ENCODE measurements at places on chromosomes 3 and 15.

GRCh38 chr3:193945143-193945542 is 190.8 kb upstream of the HES1 start:
- DNase-seq: no peak

- DNase-seq: no peak
These were observed 15.3 kb downstream of the SPCS1 start for GRCh38 chr3:52721002-52721729.

DNA sequence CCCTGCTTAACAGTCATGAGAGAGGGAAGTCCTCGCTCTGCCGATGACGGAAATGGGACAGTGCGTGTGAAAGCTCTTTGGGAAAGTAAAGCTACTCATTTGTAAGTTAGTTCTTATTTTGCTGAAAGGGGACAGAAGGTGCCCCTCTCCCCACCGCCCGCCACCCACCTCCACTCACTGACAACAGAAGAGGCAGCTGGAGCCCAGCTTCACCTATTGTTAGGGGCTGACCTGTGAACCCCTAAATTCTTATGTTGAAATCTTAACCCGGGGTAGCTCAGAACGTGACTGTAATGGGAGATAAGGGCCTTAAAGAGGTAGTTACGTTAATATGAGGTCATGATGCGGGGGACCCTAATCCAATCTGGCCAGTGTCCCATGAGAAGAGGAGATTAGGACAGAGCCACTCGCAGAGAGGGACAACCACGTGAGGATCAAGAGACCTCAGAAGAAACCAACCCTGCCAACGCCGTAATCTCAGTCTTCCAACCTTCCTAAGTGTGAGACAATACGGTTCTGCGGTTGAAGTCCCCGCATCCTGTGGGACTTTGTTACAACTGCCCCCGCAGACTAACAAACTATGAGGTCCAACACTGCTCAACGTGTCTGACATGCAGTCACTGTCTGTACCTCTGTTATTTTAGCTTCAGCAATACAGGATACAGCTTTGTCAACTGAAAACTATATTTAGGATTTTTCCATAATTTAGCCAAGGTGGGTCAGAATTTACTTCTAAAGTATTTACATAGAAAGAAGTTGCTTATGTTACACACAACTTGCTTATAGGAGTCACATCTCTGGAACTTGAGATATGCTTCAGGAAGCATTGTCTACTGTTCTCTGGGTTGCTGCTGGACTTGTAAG is 51.7 kb downstream of the PCSK6 start:
- DNase-seq: no peak

DNA sequence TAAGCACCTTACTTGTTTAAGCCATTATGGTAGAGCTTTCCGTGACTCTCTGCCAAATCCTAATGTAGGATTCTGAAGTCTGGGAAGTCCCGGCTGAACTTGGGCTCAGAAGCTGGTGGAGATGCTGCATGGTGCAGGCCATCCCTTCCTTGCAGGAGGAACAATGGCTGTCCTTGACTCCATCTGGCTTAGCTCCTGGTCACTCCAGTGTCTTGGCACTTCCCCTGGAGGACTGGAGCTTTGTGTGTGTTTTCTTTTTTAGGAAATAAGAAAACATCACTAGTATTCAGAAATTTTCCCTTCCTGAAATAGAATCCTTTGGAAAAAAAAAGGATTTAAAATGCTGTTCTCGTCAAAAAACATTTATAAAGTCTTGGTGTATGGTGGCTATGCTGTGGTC is 209.3 kb upstream of the ROPN1 start:
- no peak for DNase-seq

GRCh38 chr3:93988283-93988682 is 8.3 kb downstream of the ARL13B start:
- no peak for DNase-seq
